ENCODE measurements at places on chromosomes 3 and 15.

DNA sequence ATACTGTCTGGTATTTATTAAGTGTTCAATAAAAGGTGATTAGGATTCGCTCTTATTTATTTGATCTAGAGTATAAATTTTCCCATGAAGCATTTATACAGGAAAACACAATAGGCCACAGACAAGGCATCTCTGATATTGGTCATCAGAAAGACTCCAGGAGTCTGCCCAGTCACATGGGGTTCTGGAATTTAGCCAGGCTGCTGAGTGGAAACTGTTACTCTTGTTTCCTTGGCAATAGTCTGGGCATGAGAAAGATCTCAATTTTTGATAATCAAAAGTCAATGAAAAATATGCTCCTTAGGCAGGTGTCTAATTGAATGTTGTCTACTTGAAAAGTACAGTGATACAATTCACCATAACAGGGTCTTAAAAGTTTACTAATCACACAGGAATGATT, 161.2 kb downstream of the FRMD5 start:
- no peak for DNase-seq

GRCh38 chr15:28975766-28976179, 90.0 kb downstream of the APBA2 start:
- peak; percentile 81 for DNase-seq

DNA sequence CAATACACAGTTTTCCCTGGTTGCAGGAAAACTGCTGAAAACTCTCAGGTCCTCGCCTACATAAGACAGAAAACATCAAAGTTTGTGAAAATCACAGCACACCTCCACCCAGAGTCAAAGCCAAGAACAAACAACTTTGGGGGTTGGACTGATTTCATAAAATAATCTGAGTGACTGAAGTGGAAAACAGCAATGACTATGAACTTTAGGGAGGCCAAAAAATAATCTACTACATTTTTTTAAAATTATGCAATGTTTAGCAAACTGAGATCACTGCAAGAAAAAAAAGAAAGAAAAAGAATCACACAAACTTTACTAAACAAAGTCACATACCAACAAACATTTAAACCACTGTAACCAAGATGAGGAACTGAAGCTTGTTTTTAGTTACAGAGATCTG, 15.9 kb upstream of the FOXP1 start:
- no peak for DNase-seq

DNA sequence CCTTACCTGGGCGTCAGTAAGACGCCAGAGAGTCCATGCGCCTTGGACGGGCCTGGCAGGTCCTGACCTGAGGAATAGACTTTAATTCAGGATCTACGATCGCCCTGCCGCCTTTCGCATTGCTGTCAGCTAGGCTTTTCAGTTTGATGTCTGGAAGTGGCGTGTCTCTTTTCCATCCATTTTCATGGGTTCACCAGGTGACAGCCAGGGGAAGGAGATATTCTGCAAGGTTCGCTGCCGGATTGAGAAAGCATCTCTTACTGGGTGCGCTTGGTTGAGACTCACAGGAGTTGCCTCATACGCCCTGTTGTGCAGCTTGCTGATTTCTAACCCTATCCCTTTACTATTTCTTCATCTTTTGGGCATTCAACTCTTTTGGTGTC, 7.4 kb downstream of the EPHA3 start:
- DNase-seq = no peak

DNA sequence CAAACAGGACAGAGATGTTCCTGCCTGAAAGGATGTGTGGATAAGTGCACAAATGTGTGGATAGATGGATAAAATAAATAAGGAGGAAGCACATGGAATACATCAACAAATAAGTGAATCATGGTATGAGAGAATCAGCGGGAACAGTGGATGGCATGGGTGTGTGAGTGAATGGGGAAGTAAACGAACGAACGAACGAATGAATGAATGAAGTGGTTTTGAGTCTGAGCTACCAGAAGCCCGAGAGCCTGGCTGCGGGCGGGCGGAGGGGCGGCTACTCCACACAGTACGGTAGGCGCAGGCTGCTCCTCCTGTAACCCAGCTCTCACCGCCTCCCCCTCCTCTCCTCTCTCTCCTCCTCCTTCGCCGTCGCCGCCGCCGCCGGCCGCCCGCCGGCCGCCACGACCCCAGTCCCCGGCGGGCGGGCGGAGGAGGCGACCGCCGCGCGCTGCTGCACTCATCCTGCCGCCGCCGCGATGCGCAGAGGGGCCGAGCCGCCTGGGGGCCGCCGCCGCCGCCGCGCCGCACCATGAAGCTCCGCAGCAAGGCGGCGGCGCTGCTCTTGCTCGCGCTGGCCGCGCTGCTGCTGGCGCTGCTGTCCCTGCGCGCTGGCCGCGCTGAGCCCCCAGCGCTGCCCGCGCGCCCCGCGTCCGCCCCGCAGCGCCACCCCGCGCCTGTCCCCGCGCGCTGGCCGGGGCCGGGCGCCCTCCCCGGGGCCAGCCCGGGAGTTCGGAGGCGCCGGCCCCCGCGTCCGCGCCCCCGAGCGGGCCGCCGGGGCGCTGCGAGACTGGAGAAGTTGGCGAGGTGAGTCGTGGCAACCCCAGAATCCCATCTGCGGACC, at the start of gene GXYLT2:
Gene GXYLT2, plus strand, starts transcription at position 342 of the 841 bp plus-strand sequence. Its CDS starts 188 bp downstream, at position 530.
- DNase-seq = peak; percentile 29

- DNase-seq = no peak
These were observed 330.2 kb downstream of the EPHB1 start for GRCh38 chr3:135125171-135125801.

GRCh38 chr3:167762296-167762695, 26.8 kb downstream of the SERPINI1 start:
- DNase-seq = no peak

DNA sequence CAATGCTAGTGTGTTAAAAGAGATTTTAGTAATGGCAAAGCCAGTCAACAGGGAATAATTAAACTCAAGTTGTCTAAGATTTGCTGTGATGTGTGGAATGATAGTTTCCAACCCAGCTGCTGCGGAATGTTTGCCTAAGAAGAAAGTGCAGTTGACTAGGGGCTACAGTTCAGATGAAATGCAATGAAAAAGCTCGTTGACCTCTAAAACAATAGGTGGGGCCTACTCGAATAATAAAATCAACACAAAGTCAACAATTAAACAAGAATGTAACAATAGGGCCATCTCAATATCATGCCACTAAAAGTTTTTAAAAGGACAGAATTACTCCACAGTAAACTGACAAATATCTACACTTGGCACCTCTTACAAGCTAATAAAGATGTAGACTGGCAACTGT, 484.2 kb downstream of the MECOM start:
- no peak for DNase-seq

GRCh38 chr3:51340013-51340829, 44.9 kb upstream of the MANF start:
- no peak for DNase-seq

- no peak for DNase-seq
These were observed 101.3 kb downstream of the DPH6 start for GRCh38 chr15:35444557-35445204.

GRCh38 chr15:72534523-72534922, 60.4 kb downstream of the ARIH1 start:
- no peak for DNase-seq

- DNase-seq = no peak
These were observed 30.5 kb downstream of the RFTN1 start for GRCh38 chr3:16482770-16483531.

DNA sequence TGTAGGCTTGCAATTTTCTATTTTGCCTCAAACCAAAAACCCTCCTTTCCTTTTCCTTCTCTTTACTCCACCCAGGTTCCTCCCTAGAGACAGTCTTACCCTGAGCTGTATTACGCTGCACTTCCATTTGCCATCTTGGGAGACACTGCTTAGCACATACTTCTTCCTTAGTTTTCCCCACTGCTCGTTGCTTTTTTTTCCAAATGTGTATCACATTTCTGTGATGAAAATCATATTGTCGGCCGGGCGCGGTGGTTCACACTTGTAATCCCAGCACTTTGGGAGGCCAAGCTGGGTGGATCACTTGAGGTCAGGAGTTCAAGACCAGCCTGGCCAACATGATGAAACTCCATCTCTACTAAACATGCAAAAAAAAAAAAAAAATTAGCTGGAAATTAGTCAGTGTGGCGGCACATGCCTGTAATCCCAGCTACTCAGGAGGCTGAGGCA, 29.5 kb downstream of the POPDC2 start:
- no peak for DNase-seq

DNA sequence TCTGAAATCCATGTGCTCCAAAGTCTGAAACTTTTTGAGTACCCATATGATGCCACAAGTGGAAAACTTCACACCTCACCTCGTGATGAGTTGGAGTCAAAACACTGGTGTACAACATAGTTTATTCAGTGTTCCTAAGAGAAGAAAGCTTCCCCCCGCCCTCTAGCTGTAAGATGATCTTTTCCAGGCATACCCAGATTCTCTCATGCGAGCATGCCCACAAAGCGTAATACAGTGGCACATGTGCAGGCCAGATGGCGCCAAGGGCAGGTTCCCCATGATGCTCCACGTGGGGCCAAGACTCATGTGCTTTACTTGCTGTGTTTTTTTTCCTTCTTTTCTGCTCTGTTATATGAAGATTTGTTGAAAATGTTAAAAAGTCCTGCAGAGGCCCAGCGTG, 104.9 kb upstream of the LRRFIP2 start:
- no peak for DNase-seq

DNA sequence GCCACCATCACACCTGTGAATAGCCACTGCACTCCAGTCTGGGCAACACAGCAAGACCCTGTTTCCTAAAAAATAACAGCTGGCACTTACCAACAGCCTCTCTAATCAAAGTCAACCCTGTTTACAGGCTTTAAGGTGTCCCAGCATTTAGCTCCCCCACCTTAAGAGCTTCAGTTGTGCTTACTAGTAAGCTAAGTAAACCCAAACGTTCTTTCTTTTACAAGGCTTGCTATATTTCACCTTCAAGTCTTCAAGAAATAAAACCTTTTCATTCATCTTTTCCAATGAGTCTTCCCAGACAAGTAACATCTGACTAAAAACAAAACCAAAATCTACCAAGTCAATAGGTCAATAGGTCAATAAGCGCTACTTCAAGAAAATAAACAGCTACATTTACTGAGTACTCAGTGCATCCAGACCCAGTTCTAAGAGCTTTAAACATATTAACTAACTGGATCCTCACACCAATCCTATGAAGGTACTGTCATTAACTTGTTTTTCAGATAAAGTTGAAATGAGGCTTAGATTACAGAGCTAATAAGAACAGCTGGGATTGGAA, 62.4 kb downstream of the PBRM1 start:
- DNase-seq = no peak

DNA sequence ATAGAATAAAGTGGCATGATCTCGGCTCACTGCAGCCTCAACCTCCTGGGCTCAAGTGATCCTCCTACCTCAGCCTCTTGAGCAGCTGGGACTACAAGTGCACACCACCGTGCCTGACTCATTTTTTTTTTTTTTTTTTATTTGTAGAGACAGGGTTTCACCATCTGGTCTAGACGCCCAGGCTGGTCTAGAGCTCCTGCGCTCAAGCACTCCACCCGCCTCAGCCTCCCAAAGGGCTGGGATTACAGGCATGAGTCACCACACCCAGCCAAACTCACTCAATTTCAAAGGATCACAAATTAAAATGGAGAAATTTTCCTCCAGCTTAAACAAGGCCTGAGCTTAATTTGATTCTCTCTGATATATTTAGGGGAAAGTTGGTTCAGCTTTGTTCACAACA, 27.3 kb upstream of the NMB start:
- DNase-seq = no peak

Data from stimulated activated CD4-positive, alpha-beta T cell treated with anti-CD3 and anti-CD28 coated beads, Interleukin-2, amount 100 ng/mL, for 24 hours (primary cell).